ENCODE measurements at places on chromosomes 1 and 21.

DNA sequence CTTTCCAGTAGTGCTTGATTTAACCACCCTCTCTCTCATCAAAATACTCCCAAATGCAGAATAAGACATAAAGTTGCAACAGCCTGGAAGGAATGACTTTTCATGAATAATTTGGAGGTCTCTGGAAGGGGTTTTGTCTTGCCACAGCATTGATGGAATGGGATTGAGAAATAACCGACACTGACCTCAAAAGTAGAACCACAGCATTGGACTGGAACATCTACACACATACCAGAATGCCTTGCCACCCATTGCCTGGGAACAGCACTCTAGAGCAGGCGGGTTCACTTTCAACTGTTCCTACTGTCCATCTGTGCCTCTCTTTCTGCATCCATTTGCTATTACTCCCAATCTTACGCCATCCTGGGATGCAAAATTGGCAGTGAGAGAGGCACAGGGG, 149.1 kb upstream of the USP24 start:
- DNase-seq: no peak

DNA sequence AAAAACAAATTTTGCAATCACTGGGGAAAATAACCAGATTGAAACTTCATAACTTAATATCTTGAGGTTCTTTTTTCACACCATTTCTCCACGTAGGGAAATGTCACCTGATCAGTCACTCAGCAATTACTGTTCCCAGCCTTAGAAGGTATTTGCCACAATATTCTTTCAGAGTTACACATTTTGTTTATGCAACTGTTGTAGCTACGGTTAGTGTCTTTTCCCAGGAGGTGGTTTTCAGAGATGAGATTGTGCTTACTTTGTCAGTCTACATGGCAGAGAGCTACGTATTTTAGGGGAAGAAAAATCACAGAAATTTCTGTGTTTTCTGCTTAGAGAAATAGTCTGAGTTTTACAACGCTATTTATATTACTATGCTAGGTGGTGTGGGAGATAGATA, 792.8 kb upstream of the B3GALT2 start:
- DNase-seq: no peak

GRCh38 chr1:41381692-41382479, 20.7 kb downstream of the FOXO6 start:
- no peak for DNase-seq

DNA sequence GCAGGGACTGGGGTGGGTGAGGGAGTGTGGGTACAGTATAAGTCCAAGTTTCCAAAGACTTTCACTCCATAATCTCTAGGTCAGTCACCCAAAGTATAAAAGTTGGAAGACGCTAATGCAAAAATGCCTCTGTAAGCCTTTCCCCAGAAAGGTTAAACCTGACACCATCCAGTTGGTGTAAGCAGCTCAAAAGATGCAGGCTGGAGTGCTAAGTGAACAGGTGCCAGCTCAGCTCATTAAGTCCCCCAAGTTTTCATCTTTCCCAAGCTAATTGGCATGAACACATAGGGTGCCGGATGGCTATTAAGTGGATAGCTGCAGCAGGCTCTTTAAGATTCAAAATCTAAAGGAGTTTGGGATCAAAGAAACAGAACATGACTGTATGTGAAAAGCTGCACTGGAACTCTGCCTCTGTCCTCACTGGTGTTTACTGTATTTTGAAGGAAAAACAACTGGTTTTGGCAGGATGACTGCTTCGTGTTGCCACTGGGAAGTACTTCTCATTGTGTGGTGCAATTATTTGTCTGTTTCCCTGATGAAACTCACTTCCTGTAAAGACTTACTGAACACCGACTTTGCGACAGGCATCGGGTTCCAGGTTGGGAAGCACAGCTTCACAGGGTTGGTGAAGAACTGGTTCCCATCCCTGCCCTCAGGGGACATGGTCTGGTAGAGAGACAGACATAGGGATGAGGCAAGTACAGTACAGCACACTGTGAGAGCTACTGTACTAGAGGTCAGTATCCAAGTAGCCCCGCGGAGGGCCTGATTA, 152.7 kb downstream of the DAB1 start:
- no peak for DNase-seq

DNA sequence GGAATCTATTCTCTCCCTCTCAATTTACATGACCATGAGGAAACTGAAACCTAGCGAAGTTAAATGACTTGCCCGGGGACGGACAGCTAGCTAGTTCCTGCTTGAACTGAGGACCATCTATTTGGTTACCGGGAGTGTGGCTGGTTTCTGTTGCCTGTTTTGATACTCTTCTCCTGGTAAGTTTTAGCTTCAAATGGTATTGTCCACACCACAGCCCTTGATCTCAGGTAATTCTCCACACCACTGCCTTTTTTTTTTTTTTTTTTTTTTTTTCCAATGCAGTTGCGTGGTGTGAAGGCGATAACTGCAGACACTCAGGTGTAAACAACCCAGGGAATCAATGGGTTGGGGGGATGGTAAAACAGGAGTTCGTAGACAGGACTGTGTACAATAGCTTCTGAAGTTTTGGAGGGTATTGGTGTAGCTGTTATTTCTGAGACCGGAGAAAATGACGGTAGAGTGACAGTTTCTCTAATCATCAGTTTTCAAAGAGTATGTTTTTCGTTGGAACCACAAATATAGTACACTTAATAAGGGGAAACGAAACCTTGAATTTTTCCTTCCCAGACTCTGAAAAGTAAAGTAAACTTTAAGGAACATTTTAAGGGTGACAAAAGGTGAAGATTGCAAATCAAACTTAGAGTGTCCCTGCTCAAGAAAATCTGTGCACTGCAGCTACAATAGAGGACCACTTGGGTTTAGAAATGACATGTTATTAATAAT, 125.3 kb upstream of the CACYBP start:
- DNase-seq: no peak

Data from posterior cingulate gyrus (tissue), 11 donors.